Hippocampal formation (tissue), 2 donors: ENCODE measurements at places on chromosomes 4 and X.

- DNase-seq = no peak
Measured at GRCh38 chr4:87409420-87409939, 12.9 kb upstream of the NUDT9 start.

DNA sequence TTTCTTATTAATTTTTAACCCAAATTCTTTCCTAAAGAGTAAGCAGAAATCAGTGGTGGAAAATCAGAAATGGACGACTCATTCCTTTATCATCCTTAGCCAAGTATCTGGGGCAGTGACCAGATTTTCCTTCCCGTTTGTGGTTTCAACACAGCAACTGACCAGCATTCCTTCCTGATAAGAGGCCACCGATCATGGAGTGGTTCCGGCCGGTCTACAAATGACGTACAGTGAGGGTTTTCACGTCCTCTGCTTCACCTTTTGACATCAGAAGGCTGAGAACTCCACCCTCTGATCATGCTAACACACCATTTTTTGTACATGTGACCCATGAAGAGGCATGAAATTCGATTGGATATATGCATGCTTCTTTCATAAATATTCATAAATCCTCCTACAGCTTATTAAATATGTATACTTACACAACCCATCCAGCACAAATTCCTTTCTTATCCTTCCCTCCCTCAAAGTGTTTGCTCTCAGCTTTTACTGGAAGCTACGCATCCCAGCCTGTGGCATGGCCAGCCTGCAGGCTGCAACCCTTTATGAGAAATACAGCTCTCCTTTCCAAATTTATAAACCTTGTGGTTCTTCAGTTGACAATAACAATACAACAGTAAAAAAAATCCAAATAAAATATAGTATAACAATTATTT, 173.0 kb upstream of the CASK start:
- DNase-seq = no peak

DNA sequence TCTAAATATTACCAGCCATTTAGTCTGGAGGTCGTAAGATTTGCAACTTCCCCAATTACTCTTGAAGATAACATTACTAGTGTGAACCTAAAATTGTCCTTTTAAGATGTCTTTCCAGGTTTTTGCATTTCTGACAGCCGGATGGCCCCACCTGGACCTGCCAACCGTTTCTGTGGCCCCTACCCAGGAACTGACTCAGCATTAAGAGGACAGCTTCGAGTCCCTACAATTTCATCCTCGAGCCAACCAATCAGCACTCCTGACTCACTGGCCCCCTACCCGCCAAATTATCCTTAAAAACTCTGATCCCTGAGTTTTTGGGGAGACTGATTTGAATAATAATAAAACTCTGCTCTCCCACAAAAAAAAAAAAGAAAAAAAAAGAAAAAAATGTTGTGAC, 112.0 kb downstream of the SCLT1 start:
- no peak for DNase-seq

DNA sequence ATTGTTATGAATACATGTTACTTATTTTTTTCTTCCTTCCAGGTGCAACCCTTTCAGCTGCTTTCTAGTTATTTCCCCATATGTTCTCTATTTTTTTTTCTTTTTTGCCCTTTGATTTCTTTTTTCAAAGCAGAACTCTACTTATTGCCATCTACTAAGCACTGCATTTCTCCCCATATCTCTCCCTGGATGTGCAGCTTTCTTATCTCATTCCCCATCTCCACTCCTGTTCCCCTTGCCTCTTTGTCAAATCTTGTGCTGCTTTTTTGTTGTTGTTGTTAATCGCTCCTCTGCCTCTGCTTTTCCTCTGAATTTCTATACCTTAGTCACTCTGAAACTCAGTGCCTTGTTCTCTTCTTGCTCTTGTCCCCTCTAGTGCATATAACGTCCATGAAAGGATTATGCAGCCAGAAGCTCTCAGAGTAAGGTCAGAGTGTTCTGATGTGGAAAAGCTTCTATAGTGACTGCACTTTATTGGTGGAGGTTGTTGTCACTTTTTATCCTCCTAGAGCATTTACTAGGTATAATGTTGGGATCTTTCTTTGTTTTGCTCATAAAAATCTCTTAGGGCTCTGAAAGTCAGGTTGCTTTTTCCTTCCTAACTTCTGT, 51.1 kb upstream of the JADE1 start:
- no peak for DNase-seq

DNA sequence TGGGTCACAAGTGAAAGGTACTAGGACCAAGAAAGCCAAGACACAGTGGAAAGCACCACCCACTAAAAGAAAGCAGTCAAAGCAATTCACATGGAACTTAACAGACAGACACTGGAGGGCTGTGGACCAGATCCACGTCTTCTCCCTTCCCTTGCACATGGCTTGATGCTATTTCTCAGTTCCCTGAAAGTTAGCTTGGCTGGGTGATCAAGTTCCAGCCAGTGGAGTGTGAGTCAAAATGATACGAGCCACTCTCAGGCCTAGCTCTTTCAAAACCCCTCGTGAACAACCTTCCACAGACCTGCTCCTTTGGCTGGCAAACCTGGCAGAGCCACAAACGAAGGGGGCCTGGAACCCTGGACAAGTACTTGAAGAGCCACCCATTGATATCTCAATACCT, 52.0 kb downstream of the RELL1 start:
- no peak for DNase-seq

DNA sequence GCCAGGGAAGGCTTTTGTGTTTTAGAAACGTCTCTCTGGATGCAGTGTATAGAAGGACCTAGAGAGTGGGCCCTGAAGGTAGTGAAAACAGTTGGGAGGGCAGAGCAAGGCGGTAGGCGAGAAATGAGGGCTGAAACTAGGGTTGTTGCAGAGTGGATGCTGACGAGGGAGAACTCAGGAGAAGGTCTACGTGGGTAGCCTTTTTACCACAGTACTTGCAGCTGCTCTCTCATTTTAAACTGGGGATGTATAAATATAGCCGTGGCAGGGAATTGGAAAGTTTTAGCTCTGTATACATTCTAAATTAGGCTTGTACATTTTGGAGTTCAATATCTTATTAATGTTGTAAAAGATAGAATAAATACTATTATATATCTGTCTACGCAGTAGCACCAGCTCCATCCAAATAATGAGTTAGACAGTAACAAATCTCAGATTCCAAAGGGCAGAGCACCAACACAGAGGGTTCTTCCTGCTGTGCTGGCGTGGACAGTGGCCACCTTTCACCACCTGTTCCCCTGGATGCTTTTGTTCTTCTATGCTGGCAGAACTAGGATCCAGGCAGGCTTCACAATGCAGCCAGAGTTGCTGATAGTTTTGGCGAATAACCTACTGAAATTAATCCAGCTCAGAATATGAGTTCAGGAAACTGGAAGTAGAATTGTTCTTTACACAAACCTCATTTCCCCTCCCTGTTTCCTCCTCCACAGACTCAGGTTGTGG, 31.7 kb downstream of the CCNG2 start:
- no peak for DNase-seq

- no peak for DNase-seq
Measured at GRCh38 chr4:139624441-139625092, 41.1 kb upstream of the MGST2 start.

GRCh38 chr4:650951-651883, 22.9 kb downstream of the ATP5ME start:
- peak; percentile 80 for DNase-seq

DNA sequence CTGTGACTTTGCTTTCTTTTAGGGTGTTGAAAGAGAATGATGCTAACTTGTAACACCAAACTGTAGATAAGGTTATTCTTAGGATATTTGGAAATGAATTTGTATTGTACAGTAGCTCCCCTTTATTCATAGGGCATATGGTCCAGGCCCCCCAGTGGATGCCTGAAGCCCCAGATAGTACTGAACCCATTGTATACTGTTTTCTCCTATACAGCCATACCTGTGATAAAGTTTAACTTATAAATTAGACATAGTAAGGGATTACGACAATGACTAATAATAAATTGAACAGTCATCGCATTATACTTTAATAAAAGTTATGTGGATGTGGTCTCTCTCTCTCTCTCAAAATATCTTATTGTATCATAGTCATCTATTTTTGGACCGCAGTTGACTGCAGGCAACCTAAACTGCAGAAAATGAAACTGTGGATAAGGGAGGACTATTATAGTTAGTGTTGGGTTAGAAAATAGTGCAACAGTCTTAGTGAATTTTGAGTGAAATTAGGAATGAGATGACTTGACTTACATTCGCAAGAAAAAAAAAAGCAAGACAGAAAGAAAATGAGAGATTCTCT, 105.1 kb downstream of the CLDN22 start:
- no peak for DNase-seq

DNA sequence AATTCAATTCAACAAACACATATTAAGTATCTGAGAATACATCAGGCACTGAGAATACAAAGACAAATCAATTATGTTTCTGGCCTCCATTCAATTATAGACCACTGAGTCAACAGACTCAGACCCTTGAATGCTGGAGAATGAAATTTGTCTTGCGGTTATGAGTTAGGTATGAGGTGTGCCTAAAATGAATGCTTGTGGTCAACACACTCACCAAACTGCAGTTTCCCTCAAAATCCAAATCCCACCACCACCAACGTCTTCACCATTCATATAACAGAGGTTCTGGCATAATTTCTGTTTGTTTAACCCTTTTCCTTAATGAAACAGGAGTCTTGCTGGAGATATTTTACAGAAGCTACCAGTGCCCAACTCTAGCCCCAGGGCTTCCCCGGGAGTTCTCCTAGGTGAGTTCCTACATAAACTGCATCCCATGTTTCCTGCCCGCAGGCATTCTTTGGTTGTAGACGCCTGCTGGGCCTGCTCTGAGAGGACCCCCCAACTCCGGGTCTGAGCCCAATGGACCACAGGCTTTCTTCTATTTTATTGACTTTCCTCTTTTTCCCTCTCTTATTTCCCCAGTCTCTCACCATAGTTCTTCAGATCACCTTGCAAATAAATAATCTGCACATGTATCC, 119.2 kb downstream of the DDX53 start:
- no peak for DNase-seq

DNA sequence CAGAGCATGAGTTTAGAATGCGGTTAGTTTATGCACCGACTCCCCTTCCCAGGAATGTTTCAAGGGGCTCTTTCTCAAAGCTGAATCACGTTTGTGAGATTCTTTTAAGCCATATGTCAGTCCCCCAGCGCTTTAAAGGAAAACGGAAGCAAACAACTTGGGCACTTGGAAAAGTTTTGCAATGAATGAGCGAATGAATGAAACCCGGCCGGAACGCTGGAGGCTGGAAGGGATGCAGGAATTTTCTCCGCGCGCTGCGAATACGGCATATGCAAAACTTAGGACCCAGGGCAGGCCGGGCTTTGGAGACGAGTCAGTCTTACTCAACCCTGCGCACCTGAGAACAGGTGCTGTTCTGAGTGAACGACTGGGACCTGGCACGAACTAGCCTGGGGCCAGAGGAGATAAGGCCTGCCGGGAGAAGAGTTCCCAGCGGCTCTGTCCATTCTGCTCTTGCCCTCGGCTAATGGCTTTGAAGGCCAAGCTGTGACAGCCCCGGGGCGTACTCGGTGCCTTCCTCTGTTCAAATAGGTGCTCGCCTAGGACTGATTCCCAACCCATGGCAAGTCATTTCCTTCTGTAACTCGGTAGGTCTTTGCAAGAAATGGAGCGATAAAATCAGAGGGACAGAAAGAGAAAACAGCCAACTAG, 743 bp upstream of the NRK start:
- DNase-seq = no peak

- DNase-seq = no peak
Measured at GRCh38 chrX:67004451-67004850, 365.6 kb upstream of the EDA2R start.

DNA sequence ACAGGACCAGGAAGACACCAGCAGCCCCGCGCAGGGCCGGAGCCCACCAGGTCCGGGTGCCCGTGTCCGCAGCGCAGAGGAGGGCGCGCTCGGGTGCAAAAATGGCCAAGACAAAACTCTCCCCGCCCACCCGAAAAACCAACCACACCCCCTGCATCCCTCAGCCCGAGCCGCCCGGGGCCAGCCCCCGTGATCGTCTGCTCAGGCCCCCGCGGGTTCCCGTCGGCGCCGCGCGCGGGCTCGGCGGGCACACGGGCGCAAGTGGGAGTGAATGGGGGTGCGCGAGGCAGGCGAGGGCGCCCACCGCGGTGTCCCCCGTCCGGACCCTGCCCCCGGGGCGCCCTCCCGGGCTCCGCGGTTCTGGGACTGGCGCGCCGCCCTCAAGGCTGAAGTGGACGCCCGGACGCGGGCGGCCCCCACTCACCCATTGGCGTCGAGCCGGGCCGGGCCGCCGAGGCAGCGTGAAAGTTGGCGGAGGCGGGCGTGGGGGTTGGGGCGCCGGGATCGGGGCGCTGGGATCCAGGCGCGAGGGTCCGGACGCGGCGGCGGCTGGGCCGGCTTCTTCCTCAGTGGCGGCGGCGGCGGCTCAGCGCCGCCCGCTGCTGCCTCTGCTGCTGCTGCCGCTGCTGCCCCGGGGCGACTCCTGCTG, 393 bp downstream of the SH3KBP1 start:
- no peak for DNase-seq

DNA sequence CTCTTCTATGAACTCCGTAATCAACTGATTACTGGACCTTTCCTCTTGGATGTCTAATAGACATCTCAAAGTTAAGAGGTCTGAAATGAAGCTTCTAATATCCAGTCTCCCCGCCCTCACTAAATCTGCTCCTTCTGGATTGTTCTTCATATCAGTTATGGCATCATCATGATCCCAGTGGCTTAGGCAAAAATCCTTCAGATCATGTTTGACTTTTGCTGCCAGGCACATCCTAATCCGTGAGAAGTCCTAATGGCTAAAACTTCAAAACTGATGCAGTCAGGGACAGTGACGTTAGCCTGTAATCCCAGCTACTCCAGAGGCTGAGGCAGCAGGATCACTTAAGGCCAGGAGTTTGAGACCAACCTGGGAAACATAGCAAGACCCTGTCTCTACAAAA, 55.1 kb upstream of the GUCY1A1 start:
- DNase-seq = no peak

GRCh38 chrX:63958134-63958865, 173.3 kb upstream of the ARHGEF9 start:
- no peak for DNase-seq

DNA sequence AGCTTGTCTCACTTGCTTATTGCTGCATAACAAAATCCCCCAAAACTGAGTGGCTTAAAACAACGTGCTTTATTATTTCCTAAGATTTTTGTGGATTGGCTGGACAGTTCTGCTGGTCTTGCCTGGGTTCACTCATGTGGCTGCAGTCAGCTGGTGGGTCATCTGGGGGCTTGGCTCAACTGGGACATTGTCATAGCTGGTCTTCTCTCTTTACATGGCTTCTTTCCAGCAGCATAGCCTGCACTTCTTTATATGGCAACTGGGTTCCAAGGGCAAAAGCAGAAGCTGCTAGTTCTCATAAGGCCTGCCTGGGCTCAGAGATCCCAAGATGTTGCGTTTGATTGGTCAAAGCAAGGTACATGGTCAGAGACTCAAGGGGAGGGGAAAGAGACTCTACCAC, 33.7 kb upstream of the STAG2 start:
- DNase-seq = no peak

DNA sequence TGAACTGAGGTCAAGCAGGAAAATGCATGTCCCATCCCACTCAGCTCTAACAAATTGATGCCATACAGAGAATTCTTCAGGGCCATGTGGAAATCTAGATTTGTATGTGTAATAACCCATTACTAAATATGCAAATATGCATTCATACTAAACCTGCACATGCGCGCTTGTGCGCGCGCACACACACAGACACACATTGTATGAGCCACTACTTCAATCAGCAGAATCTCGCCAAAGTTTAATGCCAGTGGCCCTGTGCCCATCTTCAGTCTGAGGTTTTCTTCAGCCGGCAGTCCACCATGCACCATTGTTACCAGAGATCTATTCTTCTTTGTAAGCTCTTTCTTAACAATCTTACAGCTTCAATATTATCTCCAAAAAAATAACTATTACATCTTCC, 276.4 kb downstream of the PDGFC start:
- DNase-seq = peak; percentile 23
